Gastrocnemius medialis (tissue), 4 donors: ENCODE measurements at places on chromosomes 11 and 22. TPM values are rescaled to one million over a fixed set of nuclear protein-coding genes. Genes with fewer than 3 reads are reported as not detected.

DNA sequence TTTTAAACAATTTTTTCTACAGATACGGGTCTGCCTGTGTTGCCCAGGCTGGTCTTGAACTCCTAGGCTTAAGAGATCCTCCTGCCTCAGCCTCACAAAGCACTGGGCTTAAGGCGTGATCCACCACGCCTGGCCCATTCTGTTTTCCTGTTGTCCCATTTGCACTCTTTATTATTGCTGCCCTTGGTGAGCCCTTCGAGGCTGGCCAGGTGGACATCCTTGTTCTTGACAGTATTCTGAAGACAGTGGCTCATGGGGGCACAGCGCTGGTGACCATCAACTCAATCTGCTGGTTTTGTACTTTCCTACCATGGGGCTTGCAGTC is 35.6 kb downstream of the TBC1D22A start:
- DNase-seq, result no peak

Gene OR4D11
- total RNA-seq, result not detected

GRCh38 chr11:64230985-64231365 is 627 bp downstream of the DNAJC4 start:
- no peak for DNase-seq

DNA sequence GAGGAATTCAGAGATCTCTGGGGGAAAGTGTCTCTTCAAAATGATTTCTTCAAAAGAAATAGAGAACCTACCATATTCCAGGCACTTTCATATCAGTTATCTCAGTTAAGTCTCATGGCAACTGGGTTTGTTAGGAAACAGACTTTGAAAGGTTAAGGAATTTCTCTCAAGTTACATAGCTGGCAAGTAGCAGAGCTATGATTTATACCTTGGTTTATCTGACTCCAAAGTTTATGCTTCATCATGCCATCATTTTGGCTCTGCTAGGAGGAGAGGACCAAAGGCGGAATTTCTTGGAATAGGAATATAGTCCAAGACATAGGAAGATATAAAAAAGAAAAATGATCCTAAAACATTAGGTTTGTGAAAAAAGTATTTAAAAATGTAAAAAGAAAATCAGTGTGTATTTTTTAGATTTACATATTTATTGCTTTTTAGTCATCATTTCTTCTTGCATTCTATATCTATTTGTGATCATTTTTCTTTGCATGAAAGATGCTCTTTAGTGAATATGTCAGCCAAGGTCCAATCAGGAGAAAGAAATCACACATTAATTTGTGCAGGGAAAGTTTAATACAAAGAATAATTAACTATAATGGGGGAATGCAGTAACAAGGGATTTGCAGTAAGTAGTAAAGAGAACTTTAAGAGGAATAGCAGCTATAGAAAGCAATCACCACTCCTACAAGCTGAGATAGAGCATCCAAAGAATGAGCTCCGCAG is 199.1 kb upstream of the ZBED5 start:
- DNase-seq, result no peak

DNA sequence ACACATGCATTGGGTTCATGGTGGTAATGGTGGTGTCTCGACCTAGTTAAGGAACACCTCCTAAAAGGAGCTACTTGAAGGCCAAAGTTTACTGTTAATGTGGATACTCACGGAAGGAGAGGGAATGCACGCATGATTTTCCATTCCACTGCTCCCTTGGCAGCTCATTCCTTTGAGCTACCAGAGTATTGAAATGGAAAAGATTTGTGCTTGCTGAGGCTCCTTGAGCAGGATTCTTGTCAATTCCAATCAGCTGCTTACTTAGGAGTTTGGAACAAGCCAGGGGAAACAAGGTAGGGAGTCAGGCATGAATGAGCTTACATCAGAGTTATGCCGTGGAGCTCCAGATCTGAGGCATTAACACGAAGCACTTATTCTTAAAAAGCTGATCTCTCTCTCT is 108.8 kb downstream of the GRIA4 start:
- DNase-seq, result no peak

- DNase-seq, result no peak
Measured at GRCh38 chr22:28985581-28986290, 75.9 kb downstream of the C22orf31 start.

DNA sequence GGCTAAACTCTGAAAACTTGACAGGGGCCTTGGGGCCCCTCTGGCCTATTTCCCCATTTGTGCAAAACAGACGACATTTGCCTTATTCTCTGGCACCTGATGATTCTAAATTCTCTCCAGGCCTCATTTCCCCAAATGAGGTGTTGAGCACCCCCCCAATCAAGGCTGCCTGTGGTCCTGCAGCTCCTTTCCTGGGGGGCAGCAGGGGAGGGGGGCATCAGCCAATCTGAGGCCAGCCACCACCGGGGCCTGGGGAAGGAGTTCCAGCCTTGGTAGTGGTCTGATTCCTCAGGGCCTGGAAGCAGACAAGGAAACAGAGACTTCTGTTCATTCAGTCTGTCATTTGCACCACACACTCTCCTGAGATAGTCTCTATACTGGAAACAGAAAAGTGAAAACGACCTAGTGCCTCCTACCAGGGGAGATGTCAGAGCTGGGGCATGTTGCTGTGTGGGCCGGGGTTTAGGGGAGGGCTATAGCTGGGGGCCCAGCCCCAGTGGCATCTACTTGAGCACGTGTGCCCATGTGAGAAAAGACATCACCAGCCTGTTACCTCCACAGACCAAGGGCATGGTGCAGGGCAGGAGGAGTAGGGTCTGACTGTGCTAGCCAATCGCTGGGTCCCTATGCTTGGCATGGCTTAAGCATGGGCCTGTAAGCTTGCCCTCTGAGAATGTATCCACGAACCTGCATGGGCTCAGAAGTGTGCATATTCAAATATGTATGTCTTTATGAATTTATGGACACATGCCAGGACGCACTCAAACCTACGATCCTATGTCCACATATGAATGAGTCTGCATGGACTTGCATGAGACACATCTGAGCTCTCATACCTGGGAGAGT is 1.8 kb upstream of the TPBGL start:
- no peak for DNase-seq

DNA sequence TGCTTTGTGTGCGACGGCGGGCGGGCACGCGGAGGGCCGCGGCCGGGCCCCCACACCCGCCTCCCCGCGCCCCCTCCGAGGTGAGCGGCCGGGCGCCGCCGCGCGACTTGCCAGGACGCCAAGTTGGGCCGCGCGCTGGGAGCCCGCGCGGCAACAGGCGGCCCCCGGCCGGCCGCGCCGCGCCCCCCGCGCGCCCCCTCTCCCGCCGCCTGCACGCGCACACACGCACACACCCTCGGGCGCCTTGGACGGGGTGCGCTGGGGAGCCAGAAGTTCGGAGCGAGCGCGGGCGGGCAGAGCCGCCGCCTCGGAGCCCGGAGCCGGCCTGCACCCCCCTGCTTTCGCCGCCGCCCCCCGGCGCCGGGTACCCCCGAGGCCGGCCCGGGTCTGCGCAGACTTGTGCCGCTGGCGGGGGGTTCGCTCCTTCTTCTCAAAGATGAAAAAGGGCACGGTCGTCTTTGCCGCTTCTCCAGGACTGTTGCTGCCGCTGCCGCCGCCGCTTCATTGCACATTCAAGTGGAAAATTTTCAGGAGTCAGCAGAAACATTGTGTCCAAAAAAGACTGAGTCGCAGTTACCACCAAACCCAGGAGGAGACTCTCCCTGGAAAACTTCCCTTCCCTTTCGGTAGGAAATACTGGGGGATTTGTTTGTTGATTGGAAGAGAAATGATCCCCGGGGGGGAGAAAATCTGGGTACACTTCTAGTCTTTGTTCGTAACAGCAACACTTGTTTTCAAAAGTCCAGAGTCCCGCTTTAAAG is 895 bp downstream of the TEAD1 start:
- DNase-seq, result peak; percentile 47

- no peak for DNase-seq
Measured at GRCh38 chr11:6610591-6610990, 1.4 kb downstream of the TAF10 start.

Gene OR10A6
- total RNA-seq, result not detected

GRCh38 chr11:34239465-34240149 is 118.2 kb downstream of the ABTB2 start:
- no peak for DNase-seq

Gene MRGPRX1
- total RNA-seq, result not detected

DNA sequence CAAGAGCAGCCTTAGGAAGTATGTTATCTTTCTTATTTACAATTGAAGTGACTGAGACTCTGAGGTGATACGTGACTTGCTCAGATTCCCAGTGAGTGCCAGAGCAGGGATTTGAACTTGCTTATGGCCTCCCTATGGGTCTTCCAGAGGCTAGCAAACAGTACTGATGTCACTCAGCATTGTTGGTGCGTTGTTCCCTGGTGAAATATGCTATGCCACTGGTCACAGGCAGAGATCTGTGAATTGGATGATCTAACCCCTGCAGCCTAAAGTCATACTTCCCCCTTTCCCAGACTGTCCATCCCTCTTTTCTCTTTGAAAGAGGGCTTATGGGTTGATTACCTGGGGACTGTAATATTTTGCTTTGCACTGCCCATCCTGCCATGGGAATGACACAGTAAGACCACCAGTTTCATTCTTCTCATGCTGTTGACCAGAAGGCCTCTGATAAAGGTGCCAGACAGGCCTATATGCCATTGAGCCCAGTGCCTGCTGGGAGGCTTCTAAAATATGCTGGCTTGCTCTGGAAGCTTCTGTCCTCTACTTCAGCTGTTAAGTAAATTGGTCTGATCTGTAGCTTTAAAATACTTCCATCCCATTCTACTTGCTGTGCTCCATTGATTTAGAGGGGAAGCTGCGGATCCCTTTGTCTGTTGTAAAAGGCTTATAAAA is 152.2 kb upstream of the E2F8 start:
- DNase-seq, result no peak

GRCh38 chr11:12143461-12144258 is 33.3 kb downstream of the MICAL2 start:
- no peak for DNase-seq

DNA sequence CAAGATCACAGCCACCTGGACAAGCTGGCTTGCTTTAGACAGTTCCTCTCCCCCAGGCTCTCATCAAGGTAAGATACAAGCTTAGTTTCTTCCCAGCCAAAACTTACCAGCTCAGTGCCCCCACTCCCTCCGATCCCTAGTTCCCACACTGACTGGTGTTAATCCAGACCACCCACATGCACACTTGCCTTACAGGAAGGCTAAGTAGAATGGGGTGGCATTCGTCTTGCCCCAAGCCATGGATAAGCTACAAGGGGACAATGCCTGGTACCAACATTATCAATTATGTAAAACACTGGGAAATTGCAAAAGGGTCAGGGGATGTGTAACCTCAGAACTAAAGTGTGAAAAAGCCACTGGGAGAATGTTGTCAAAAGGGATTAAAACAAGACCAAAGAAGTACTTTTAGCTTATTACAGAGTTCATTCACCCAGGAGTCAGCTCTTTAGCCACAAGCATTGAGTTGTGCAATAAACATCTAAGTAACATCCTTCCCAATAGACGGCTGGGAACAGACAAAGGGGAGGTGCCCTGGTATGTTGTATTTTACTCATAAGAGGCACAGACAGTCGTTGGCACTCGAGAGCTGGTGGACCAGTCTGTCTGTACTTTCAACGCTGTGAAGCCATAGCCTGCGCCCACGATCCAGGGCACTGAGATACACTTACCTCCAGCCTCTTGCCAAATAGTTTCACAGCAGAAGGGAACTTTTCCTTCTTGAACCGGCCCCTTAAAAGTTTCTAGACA is 1.1 kb downstream of the DHCR7 start:
- no peak for DNase-seq

- DNase-seq, result no peak
Measured at GRCh38 chr11:9459667-9460321, 1.0 kb upstream of the ZNF143 start.

Gene KCNJ11
- 103 TPM for total RNA-seq

DNA sequence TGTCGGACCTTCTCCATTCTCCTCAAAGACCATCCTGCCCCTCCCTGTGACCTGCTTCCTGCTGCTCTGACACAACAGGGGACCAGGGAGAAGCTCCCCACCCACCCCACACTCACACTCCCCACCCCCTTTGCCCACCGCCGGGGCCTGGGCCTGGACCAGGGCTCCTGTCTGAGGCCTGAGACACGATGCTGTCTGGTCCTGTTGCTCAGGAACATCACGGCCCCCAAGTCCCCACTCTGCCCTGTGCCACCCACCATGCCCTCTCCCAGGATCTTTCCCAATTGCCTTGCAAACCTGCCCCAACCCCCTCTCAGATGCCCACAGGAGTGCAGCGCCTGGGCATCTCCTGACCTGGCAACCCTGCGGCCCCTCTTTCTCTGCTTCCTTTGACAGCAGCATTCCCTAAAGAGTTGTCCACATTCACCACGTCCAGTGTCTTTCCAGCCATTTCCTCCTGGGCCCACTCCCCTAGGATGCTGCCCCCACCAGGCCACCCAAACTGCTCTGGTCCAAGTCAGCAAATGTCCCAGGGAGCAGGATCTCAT is 10.8 kb downstream of the CSF2RB start:
- DNase-seq, result no peak

DNA sequence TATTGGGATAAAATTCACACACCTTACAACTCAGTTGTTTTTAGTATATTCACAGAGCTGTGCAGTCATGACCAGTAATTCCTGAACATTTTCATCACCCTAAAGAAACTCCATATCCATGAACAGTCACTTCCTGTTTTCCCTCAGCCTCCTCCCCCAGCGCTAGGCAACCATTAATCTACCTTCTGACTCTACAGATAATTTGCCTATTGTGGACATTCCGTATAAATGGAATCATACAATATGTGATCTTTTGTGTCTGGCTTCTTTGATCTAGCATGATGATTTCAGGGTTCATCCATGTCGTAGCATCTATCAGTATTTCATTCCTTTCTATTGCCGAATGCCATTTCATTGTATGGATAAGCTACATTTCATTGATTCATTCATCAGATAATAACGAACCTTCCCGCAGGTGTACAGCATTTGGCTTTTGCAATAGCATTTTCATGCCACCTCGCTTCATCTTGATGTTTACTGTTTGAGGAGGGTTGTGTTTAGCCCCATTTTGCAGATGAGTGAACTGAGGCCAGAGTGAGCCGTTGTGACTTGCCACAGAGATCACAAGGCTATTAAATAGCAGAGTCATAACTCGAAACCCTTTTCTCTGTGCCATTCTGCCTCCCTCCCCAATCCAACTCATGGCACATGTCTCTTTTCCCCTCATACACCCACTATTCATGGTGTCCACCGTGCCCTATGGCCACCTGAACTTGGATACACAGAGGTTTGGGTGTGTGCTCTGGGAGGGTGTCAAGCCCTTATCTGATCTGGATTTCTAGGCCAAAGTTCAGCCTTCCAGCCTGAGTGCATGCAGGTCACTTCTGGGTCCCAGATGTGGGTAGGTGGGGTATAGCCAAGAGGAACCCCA is 11.1 kb upstream of the MYH9 start:
- DNase-seq, result no peak

Gene MS4A13
- not detected for total RNA-seq

DNA sequence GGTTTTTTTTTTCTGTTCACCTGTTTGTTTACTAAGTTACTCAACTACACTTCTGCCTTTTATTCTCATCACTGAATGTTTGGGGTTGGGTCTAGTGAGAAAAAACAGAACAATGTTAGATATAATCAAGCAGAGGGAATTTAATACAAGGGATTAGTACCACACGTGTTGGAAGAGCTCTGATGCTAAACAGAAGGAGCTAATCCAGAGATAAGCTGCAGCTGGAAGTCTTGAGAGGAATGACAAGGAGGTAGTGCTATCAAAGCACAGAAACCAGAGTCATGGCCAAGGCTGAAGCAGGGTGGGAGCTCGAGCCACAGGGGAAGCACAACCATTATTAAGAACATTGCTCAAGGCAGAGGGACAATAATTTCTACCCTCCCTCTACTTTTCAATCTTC is 604.1 kb upstream of the ANO5 start:
- DNase-seq, result no peak
